NCI-H526 (cell line): ENCODE measurements at places on chromosomes 12 and 14.

GRCh38 chr12:94781835-94782234 lies 131.5 kb upstream of the TMCC3 start:
- DNase-seq = no peak

DNA sequence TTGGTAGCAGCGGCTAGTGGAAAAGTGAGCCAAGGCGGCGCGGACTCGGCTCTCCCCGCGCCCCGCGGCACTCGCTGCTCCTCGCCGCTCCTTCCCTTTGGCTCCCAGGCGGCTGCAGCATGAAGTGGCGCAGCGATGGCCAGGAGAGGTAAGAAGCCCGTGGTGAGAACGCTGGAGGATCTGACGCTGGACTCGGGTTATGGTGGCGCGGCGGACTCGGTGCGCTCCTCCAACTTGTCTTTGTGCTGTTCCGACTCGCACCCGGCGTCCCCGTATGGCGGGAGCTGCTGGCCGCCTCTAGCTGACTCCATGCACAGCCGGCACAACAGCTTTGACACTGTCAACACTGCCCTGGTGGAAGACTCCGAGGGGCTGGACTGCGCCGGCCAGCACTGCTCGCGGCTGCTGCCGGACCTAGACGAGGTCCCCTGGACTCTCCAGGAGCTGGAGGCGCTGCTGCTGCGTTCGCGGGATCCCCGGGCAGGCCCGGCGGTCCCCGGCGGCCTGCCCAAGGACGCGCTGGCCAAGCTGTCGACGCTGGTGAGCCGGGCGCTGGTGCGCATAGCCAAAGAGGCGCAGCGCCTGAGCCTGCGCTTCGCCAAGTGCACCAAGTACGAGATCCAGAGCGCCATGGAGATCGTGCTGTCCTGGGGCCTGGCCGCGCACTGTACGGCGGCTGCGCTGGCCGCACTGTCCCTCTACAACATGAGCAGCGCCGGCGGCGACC lies 225.6 kb upstream of the CRY1 start:
- peak; percentile 48 for DNase-seq

DNA sequence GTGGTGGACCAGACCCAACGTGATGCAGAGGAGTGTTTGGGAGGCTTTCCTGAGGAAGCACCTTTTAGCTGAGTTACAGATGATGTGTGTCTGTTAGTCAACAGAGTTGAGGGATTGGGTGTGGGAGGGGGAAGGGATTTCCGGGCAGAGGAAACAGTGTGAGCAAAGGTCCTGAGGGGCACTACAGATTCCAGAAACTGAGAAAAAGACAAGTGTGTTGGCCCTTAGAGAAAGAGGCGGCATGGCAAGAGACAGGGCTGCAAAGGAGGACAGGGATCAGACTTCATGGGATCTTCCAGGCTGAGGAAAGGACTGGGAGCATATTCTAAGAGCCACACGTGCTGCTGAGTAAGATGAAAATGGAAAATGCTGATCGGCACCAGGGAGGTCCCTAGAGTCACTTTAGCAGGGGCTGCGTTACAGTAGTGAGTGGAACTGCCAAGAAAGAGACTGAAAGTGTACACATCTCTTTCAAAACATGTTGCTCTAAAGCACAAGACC lies 9.4 kb upstream of the RPS6KL1 start:
- no peak for DNase-seq

DNA sequence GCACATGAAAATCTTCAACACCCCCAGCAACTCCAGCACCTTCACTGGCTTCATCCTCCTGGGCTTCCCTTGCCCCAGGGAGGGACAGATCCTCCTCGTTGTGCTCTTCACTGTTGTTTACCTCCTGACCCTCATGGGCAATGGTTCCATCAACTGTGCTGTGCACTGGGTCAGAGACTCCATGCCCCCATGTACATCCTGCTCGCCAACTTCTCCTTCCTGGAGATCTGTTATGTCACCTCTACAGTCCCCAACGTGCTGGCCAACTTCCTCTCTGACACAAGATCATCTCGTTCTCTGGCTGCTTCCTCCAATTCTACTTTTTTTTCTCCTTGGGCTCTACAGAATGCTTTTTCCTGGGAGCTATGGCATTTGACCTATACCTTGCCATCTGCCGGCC lies 11.5 kb upstream of the OR11G2 start:
- no peak for DNase-seq

GRCh38 chr12:40999210-40999609 lies 188.9 kb upstream of the PDZRN4 start:
- DNase-seq = no peak

GRCh38 chr12:89319606-89320005 lies 32.7 kb downstream of the DUSP6 start:
- no peak for DNase-seq

- no peak for DNase-seq
These were observed 197.8 kb downstream of the FSCB start for GRCh38 chr14:44309331-44309730.

DNA sequence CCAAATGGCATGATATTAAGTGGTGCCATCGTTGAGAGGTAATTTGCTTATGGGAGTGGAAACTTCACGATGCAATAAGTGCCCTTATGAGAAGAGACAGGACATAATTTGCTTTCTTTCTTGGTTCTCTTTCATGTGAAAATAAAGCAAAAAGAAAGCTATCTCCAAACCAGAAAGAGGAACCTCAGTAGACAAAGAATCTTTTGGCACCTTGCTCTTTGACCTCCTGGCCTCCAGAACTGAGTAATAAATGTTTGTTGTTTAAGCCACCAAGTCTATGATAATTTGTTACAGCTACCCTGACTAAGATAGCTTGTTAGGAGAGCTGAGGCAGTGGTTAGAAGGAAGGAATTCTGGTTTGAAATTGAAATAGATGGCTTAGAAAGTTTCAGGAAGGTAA lies 39.6 kb downstream of the CCER1 start:
- DNase-seq = no peak

- DNase-seq = peak; percentile 69
These were observed 44.4 kb upstream of the CHPT1 start for GRCh38 chr12:101653030-101653429.

- DNase-seq = no peak
These were observed 2.7 kb downstream of the CHD4 start for GRCh38 chr12:6604259-6605029.

DNA sequence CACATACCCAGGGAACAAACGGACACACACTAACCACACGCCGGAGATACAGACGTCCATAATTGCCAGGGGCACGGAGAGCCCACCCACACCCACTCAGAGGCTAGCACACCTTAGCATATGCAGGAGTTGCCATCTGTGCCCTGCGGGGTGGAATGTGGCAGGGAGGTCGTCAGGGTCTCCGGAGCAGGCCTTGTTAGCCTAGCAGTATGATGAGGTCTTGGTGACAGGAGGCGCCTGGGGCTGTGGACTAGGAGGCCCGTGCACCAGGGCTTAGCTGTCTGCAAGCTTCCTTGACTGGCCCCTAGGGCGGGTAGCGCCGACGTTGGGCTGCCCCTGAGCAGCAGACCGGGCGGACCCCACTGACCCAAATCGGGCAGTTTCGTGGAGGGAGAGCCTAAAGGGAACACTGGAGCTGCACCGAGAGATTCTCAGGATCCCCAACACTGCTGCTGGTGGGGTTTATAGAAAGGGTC lies 10.0 kb downstream of the STAC3 start:
- DNase-seq = peak; percentile 55

GRCh38 chr12:55425954-55426353 lies at the start of gene OR6C76:
OR6C76 (plus strand) TSS chr12:55426254; CDS start chr12:55426254, 0 bp downstream.
- DNase-seq = no peak

GRCh38 chr14:105617201-105617777 lies 90.9 kb downstream of the TMEM121 start:
- no peak for DNase-seq

- no peak for DNase-seq
These were observed 50.7 kb upstream of the DLK1 start for GRCh38 chr14:100675699-100676684.

- no peak for DNase-seq
These were observed 14.4 kb downstream of the HHIPL1 start for GRCh38 chr14:99659333-99659741.

GRCh38 chr14:56770512-56770911 lies 39.8 kb downstream of the OTX2 start:
- DNase-seq = no peak

- DNase-seq = no peak
These were observed 638.3 kb upstream of the TBX3 start for GRCh38 chr12:115322275-115322674.

GRCh38 chr12:25384038-25384892 lies 133.5 kb upstream of the KRAS start:
- DNase-seq = no peak

DNA sequence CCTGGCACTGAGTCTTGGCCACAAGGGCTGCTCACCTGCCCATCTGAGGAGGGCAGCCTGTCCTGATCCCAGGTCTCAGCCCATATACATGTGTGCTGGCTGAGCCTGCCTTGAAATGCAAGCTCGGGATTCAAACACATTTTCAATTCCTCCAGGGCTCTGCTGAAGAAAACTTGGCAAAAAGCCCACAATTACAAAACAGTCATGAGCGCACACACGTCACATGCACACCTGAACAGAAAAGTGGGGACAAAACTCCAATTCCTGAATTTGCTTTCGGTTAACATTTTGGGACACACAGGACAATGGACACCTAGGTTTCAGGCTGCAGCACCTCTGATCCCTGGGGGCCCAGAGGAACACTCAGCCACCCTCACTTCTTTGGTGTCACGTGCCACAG lies 113.9 kb downstream of the RBM19 start:
- no peak for DNase-seq
